ENCODE measurements at places on chromosomes 4 and X.

DNA sequence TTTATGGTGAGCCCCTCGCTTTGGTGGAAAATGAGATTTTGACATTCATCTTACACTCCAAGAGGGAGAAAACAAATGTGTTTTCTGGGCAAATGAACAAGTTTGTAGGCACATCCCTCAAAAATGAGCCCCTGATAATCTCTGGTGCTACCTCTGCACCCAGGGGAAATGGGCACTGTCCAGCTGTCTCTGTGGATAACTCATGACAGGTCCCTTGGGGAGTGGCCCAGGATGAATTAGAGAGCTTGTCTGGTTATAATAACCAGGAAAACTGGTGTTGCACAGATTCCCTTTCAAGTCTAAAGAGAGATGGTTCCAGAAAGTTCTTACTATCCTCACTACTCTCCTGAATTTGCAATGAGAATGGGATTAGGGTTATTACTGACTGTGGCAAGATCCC is 7.5 kb downstream of the RASL11B start:
- no peak for DNase-seq

DNA sequence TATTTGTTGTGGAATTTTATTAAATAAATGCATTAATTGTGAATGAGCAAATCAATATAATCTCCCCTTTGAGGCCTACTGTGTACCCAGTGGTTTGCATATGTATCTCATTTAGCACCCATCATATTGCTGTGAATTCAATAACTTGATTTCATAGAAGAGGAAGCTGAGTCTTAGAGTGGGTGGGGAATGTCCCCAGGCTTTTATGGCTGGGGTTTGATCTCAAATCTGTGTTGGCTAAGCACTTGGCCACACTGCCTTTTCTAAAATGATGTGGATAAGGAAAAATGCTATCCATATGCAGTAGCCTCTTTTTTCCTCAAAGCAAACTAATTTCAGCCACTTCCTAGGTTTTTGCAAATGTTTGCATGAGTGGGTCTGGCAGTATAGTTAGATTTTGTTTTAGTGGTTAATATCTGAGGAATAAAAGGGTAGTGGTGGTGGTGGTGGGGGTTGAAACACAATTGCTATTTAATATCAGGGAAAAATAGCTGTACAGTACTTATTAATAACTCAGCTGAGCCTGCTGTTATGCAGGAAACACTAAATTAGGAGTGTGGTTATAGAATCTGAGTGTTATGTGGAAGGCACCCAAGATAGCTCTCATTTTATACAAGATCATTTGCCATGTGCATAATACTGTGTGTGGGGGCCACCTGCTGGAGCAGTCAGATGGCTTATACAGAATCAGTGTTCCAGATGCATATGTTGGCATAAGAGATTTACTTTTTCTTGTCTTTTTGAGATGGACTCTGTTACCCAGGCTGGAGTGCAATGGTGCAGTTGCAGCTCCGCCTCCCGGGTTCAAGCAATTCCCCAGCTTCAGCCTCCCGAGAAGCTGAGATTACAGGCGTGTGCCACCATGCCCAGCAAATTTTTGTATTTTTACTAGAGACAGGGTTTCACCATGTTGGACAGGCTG is 108.0 kb downstream of the TMEM131L start:
- peak; percentile 40 for DNase-seq

GRCh38 chr4:6041800-6042199 is 23.6 kb upstream of the C4orf50 start:
- no peak for DNase-seq

DNA sequence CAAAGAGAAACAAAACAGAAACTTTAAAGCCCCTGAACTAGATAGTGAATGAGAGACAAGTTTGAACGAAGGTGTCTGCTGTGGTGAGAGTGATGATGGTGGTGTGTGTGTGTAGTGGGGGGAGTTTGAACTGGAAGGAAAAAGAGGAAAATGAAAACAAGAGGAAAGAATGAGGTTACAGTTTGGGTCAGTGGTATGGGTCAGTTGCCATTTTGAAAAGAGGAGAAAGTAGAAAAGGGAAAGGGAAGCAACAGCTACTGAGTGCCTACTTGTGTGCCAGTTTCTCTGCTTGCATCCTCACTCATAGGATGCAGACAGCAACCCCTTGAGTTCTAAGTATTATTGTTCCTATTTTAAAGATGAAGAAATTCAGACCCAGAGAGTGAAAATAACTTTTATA is 26.0 kb downstream of the NHSL2 start:
- no peak for DNase-seq

GRCh38 chrX:57822398-57822797 is 87.9 kb downstream of the ZXDA start:
- no peak for DNase-seq

DNA sequence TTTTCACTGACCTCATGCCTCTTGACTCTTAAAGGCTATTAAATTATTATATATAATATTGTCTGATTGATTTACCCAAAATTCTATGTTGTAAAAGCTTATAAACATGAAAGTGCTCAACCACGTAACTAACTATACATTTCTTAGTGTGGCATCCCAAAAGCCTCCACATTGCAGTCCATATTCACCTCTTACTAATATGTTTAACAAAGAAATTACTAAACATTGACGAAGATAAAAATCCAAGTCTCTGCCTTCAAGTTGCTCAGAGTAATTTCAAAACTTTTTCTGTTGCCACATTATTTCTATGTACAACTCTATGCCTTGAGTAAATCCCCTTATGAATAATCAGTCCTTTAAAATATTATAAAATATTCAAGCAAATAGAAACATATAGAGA is 14.4 kb downstream of the DDIT4L start:
- DNase-seq, result no peak

- DNase-seq, result peak; percentile 85
Observed at GRCh38 chrX:74343343-74344279, 39.6 kb downstream of the ZCCHC13 start.

All from ACHN (cell line).